Right lung (tissue), 10 donors: ENCODE measurements at places on chromosomes 3 and 15. TPM values are rescaled to one million over a fixed set of nuclear protein-coding genes. Genes with fewer than 3 reads are reported as not detected.

The HES1 gene
- 84.7 TPM for polyA plus RNA-seq

The ACTRT3 gene
- 2.2 TPM for polyA plus RNA-seq

GRCh38 chr3:138418601-138419206 lies 15.7 kb upstream of the ESYT3 start:
- DNase-seq: no peak

- no peak for DNase-seq
Measured at GRCh38 chr3:45572755-45573154, 21.8 kb upstream of the LIMD1 start.

DNA sequence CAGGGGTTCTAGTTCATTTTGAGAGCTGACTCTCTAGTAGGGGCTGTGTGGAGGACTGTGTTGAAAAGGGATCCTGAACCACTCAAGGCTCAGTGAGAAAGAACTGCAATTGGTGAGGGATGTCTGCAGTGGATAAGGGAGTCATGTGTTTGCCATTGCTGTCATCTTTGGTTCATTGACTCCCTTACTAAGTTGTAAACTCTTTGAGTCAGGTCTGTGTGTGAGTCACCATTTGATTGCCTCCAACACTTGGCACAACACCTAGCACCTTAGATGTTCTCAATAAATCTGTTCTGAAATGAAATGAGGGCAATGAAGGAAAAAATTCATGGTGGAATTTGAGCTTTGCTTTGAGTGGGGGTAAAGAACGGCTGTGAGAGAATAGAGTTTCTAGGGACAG lies 51.7 kb downstream of the PLS1 start:
- no peak for DNase-seq

DNA sequence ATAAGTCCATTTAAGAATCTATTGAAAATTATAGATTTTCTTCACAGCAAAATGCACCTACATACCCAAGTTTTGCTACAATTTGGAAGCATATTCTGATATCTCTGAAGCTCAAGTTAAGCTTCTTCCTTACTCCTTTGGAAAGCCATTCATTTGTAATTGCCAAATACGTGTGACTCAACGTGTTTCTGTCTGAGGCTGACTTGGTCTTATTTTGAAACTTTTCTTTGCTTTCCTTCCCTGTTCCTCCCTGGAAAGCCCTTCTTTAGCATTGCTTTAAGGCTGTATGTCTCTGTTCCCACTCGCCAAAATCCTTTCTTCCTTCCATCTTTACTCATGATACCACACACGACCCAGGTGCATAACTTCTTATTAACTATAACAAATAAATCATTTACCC lies 232.0 kb downstream of the ZBBX start:
- DNase-seq: no peak

DNA sequence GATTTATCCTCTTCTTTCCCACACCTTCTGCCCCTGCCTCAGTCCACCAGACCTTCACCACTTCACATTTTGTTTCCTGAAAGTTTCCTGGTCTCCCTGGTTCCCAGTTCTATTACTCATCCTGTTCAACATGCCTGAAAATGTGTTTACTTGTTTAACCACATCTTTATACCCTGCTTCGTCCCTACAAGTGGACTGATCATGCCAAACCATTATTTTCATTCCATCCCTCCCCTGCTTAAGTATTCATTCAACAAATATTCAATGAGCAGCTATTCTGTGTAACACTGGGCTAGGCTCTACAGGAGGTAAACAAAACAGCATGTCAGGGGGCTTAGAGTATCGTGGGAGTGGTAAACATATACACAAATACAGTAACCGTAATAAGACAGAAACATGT lies 5.5 kb downstream of the MYO5A start:
- no peak for DNase-seq

- no peak for DNase-seq
Measured at GRCh38 chr3:14680716-14681115, 5.8 kb downstream of the C3orf20 start.
